Osteoblast (primary cell): ENCODE measurements at places on chromosomes 1 and 21. TPM values are rescaled to one million over a fixed set of nuclear protein-coding genes. Genes with fewer than 3 reads are reported as not detected.

Gene ERVH48-1
- total RNA-seq = not detected in 2 replicates

Gene ZMYND12
- total RNA-seq = 0.88 and 3.3 TPM in 2 replicates

Gene ALG6
- total RNA-seq = 8.3 and 8.8 TPM in 2 replicates

Gene CLDN17
- not detected in 2 replicates for total RNA-seq

Gene SERPINC1
- under 0.01 TPM in 1 of 2 replicates, not detected in the other for total RNA-seq

Gene ATP1A4
- total RNA-seq = not detected in 2 replicates

Gene NRIP1
- 32.1 and 32.6 TPM in 2 replicates for total RNA-seq

Gene DAP3
- 73.1 and 82.2 TPM in 2 replicates for total RNA-seq

Gene RHBDL2
- 0.59 and 0.72 TPM in 2 replicates for total RNA-seq

DNA sequence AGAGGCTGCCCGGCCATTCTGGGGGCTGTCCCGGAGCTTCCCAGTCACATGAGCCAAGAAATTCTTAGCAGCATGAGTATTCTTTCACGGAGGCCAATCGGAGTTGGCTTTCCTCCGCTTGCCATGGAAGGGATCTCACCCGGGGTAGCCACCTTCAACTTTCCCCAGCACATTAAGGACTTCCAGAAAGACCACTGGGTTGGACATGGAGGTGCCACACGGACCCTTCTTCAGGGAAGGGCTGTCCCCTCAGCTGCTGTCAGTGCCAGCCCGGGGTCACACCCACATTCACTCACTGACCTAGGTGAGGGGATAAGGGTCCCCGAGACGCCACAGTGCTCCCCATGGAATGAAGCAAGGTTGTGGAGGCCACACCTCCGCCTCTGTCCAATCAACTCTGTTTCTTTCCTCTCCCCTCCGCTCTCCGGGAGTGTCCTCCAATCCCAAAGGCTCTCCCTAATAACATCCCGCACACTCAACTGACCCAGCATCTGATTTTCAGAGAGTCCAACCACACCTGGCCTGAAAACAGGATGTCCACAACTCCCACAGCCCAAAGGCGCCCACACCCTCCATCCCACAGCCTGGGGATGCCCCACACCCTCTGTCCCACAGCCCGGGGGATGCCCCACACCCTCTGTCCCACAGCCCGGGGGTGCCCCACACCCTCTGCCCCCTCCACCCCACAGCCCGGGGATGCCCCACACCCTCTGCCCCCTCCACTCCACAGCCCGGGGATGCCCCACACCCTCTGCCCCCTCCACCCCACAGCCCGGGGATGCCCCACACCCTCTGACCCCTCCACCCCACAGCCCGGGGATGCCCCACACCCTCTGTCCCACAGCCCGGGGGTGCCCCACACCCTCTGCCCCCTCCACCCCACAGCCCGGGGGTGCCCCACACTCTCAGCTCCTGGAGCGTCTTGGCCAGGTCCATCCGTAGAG, 19.4 kb downstream of the RSPH1 start:
- H3K27ac ChIP-seq = no peak overlapping the region
- H3K36me3 ChIP-seq = no peaks in the 10 kb centered on the region
- H3K4me1 ChIP-seq = peaks cover 4% of the 10 kb centered on the region

DNA sequence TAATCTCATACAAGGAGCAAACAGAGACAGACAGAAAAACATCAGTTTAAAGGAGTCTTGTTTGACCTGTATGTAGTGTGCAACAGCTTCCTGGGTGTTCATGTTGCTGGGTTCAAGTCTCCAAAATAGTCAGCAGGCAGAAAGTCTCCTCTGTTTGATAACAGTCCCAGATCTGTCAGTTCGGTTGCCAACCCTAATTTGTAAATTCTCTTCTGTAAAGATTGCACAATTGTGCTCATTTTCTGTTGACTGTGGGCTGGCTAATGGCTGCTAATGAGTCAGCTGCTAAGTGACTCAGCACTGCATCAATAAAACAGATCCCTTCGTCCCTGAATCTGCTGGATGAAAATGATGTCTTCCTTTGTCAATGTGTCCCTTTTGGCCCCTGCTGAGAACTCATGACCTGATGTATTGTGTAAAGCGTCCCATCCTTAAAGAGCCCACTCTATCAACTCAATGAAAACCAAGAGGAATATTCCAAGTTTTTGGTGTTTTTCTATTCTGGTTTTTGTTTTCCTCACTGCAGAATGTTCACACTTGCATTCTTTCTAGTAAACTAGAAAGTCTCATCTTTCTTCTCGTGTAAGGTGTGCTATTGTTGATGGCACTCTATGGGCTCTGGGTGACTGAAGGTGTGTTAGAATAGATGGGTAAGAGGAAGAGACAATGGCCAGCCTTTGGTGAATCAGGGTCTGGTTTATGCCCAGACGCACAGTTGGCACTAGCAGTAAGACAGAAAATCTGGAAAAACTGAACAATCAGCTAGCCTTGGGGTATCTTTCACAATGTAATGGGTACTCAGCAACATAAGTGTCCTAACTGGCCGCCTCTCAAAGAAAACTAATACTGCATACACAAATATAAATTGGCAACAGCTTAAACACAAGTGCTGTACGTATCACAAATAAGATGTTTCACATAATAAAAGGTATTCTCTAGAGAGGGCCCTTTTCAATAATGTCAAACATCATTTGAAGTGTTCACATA, 75.1 kb upstream of the SIPA1L2 start:
- no peak overlapping the region for H3K27ac ChIP-seq
- peak; percentile 64 for DNase-seq
- no peaks in the 10 kb centered on the region for H3K27me3 ChIP-seq
- no peak overlapping the region for H3K4me3 ChIP-seq
- H3K4me1 ChIP-seq = peaks cover 9% of the 10 kb centered on the region

DNA sequence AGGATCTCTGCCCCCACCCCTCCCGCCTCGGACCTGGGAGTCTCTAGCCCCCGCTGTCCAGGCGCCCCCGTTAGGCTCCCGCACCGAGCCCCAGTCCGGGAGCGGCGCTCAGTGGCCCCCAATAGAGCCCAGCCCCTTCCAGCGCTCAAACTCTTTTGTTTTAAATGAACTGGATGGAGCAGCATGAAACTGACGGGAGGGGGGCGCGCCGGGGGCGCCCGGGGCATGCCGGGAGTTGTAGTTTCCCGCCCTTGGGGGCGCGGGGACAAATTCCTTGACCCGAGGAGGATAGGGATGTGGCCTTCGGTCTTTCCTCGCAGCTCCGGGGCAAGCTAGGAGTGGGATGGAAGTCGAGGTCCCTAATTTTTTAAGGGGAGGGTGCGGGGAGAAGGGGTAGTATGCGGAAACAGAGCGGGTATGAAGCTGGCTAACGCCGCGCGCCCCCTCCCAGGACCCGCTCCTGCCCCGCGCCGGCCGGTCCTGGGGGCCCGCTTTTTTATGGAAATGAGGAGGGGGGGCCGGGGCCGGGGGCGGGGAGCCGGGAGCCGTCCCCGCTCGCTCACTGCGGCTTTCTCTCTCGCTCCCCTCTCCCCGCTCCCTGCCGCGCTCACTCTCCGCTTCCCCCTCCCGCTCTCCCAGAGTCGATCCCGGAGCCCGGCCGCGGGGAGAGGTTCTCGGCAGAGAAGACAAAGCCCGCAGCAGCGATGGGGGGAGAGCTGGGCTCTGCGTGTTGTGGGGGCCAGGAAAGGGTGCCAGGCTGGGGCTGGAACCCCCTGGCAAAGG, at the start of gene MEX3A:
Gene MEX3A (minus strand): TSS at position 157 of the 783 bp plus-strand sequence. CDS start 467 bp downstream, outside the sequence.
- peak within 1 kb of the TSS; percentile 88 for H3K4me3 ChIP-seq
- H3K27me3 ChIP-seq = peaks cover 4% of the 10 kb centered on the region
- no peaks in the 10 kb centered on the region for H3K36me3 ChIP-seq
- no peak within 1 kb of the TSS for H3K27ac ChIP-seq

- no peak for DNase-seq
- H3K27ac ChIP-seq = no peak overlapping the region
- no peaks in the 10 kb centered on the region for H3K27me3 ChIP-seq
- no peak overlapping the region for H3K4me3 ChIP-seq
- H3K36me3 ChIP-seq = no peaks in the 10 kb centered on the region
These were observed 11.5 kb downstream of the COP1 start for GRCh38 chr1:176195547-176195946.

DNA sequence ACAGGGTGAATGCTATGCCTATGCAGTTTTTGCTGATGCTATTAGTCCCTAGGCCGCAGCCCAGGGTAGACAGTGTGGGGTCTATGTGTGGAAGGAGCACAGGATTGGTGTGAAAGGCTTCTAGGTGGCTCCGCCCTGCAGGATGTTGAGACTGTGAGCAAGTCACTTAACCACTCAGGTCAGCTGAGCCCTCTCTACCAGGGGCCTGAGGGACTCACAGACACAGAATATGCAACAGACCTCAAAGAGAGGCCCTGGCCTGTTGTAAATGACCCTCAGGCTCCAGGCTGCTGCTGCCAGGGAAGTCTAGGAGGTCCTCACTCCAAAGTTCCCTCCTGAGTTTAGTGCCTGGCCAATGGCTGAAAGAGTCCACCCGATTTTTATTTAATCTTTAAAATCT, 11.0 kb downstream of the NHLH2 start:
- peak; percentile 85 for DNase-seq
- peaks cover 39% of the 10 kb centered on the region for H3K27me3 ChIP-seq
- no peak overlapping the region for H3K27ac ChIP-seq
- H3K36me3 ChIP-seq = no peaks in the 10 kb centered on the region
- peaks cover 10% of the 10 kb centered on the region for H3K4me1 ChIP-seq
- no peak overlapping the region for H3K4me3 ChIP-seq

DNA sequence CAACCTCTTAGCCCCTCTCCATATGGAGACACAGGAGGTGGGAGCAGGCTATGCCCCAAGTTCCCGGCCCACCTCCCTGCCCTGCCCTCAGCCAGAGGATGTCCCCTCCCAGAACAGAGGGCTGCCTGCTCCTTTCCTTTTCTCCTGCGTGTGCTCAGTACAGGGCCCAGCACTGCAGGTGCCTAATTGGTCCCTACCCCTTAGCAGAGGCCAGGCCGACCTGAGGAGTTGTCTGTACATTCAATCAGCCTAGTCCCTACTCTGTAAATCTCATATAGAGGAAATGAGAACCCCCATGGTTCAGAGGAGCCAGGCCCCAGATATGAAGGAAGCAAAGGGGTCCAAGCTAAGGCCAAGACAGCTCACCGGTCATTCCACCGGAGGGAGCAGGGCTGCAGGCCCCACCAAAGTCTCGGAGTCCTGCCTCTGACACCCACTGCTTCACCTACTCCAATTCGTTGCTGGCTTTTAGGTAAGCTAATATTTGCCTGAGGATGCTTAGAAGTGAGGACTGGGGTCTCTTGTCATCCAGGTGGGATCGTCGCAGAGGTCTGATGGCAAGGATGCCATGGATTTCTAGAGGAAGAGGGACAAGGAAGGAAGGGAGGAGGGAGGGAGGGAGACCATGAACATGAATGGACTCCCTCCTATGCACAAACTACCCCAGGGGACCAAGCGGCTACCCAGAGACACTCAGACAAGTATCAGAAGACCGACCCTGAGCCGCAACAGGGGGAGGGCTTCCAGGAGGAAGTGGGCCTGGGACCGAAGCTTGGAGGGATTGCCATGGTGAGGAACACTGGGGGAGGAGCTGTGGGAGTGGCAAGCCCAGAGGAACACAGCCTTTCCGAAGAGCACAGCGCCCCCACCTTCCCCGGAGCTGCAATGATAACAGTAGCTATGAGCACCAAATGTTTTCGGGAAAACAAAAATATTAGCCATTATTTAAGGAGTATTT, 30.4 kb upstream of the FOXO6 start:
- no peak overlapping the region for H3K27ac ChIP-seq
- H3K4me3 ChIP-seq = no peak overlapping the region
- H3K27me3 ChIP-seq = no peaks in the 10 kb centered on the region
- no peaks in the 10 kb centered on the region for H3K4me1 ChIP-seq
- DNase-seq = no peak

- H3K4me3 ChIP-seq = no peak overlapping the region
- no peaks in the 10 kb centered on the region for H3K36me3 ChIP-seq
- H3K4me1 ChIP-seq = no peaks in the 10 kb centered on the region
- DNase-seq = no peak
- no peak overlapping the region for H3K27ac ChIP-seq
These were observed 349.7 kb upstream of the C1orf87 start for GRCh38 chr1:60423146-60423780.

GRCh38 chr1:164017239-164017638, 541.7 kb upstream of the PBX1 start:
- no peaks in the 10 kb centered on the region for H3K4me1 ChIP-seq
- H3K36me3 ChIP-seq = no peaks in the 10 kb centered on the region
- H3K27me3 ChIP-seq = no peaks in the 10 kb centered on the region
- DNase-seq = no peak
- no peak overlapping the region for H3K27ac ChIP-seq

GRCh38 chr1:204073837-204074273, 940 bp downstream of the SOX13 start:
- DNase-seq = peak; percentile 89
- H3K27me3 ChIP-seq = no peaks in the 10 kb centered on the region
- peak overlapping the region; percentile 82 for H3K4me3 ChIP-seq
- peaks cover 15% of the 10 kb centered on the region for H3K4me1 ChIP-seq
- no peaks in the 10 kb centered on the region for H3K36me3 ChIP-seq

DNA sequence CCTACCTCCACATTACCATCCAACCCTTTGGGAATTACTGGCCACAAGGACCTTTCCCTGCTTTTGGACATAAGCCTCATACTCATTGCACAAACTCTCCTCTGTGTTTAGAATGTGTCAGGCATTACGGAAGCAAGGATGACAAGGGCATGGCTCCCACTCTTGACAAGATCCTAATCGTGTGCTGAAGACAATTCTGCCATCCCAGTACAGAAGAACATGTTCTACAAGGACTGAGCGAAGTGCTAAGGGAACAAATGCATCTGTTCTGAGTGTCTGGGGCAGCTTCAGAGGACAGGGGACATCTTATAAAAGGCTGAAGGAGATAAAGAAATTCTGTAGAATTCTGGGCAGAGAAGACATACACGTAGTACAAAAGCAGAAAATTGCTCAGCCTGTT, 378.5 kb upstream of the CAMK1G start:
- H3K4me1 ChIP-seq = peaks cover 14% of the 10 kb centered on the region
- no peak overlapping the region for H3K27ac ChIP-seq
- H3K27me3 ChIP-seq = no peaks in the 10 kb centered on the region
- H3K36me3 ChIP-seq = no peaks in the 10 kb centered on the region
- no peak for DNase-seq
- H3K4me3 ChIP-seq = no peak overlapping the region

GRCh38 chr1:187920976-187921375, 1092.2 kb downstream of the PLA2G4A start:
- no peaks in the 10 kb centered on the region for H3K4me1 ChIP-seq
- H3K27ac ChIP-seq = no peak overlapping the region
- H3K4me3 ChIP-seq = no peak overlapping the region
- no peaks in the 10 kb centered on the region for H3K27me3 ChIP-seq
- DNase-seq = no peak
- no peaks in the 10 kb centered on the region for H3K36me3 ChIP-seq

GRCh38 chr1:59292562-59292961, 4.3 kb upstream of the FGGY start:
- peak; percentile 84 for DNase-seq
- no peaks in the 10 kb centered on the region for H3K36me3 ChIP-seq
- H3K27me3 ChIP-seq = no peaks in the 10 kb centered on the region

GRCh38 chr1:214396330-214396729, 115.4 kb downstream of the SMYD2 start:
- peaks cover 86% of the 10 kb centered on the region for H3K36me3 ChIP-seq
- peak overlapping the region; percentile 80 for H3K27ac ChIP-seq
- peak; percentile 10 for DNase-seq
- no peaks in the 10 kb centered on the region for H3K27me3 ChIP-seq
- no peak overlapping the region for H3K4me3 ChIP-seq

GRCh38 chr1:58307431-58307830, 239.1 kb downstream of the OMA1 start:
- DNase-seq = no peak
- H3K4me3 ChIP-seq = no peak overlapping the region
- no peaks in the 10 kb centered on the region for H3K36me3 ChIP-seq
- H3K27ac ChIP-seq = no peak overlapping the region
- H3K4me1 ChIP-seq = no peaks in the 10 kb centered on the region
